ENCODE measurements at places on chromosomes 1 and 21.
A peak's percentile ranks its signal among the peaks of the same experiment; 100 is the strongest.

GRCh38 chr1:220717800-220718640, 27.9 kb downstream of the C1orf115 start:
- no peak for DNase-seq

- DNase-seq = no peak
Observed at GRCh38 chr1:229430761-229431283, 3.1 kb downstream of the ACTA1 start.

GRCh38 chr21:38721055-38721454, 84.7 kb upstream of the ETS2 start:
- DNase-seq = no peak

GRCh38 chr1:171841050-171841910, at the start of gene DNM3:
DNM3 (plus strand) TSS chr1:171841498; CDS start chr1:171841657, 159 bp downstream.
- DNase-seq = peak; percentile 74

DNA sequence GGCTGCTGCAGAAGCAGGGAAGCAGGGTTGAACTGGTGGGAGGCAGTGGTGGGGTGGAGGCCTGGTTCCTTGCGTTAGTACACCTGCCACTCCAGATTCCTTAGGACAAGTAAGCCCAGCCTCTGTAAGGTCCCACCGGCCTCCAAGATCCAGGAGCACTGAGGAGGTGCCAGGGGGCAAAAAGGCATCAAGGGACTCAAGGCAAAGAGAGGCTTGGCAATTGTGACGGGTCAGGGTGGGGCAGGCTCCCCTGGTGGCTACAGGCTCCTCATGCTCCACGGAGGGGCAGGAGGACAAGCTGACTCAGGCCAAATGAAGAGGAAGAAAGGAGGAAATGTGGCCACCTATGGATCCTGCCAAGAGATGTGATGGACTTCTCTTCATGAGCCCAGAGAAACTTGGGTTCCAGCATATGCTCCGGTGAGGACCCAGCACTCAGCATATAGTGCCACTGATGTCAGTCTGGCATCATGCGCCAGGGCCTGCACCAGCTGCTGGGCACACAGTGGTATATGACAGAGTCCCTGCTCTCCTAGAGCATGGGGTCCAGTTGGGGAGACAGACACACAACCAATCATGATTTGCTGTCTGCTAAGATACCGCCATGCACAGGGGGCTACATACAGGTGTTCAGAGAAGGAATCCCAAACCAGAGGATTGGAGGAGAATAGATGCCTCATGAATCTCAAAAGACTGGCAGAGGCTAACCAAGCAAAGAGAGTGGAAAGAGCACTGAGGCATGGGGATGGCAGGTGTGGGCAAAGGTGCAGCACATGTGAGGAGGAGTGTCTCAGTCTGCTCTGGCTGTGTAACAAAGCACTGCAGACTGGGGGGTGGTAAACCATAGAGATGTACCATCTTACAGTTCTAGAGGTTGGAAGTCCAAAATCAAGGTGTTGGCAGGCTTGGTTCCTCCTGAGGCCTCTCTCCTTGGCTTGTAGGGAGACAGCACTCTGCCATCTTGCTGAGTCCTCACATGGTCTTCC, 249.7 kb downstream of the RHOU start:
- no peak for DNase-seq

- DNase-seq = no peak
Observed at GRCh38 chr1:178644308-178645120, 80.5 kb upstream of the RALGPS2 start.

- DNase-seq = no peak
Observed at GRCh38 chr1:31879981-31880608, 58.1 kb downstream of the PTP4A2 start.

DNA sequence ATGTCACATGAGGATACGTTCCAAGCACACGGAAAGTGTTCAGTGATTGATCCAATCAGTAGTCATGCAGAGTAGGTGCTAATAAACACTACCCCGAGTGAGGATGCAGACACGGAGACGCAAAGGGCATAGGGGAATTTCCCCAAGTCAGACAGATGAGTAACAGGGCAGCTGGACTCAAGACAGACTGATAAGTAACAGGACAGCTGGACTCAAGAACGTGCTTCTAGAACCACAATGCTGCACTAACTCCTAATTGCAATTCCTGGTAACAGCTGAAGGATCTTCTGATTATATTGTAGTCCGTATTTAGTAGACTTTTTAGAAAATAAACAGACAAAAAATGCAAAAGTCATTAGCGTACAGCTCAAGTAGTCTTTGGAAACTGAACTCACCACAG, 1.9 kb upstream of the OR2T10 start:
- DNase-seq = no peak

GRCh38 chr21:45401054-45401518, 3.9 kb upstream of the COL18A1 start:
- DNase-seq = no peak

DNA sequence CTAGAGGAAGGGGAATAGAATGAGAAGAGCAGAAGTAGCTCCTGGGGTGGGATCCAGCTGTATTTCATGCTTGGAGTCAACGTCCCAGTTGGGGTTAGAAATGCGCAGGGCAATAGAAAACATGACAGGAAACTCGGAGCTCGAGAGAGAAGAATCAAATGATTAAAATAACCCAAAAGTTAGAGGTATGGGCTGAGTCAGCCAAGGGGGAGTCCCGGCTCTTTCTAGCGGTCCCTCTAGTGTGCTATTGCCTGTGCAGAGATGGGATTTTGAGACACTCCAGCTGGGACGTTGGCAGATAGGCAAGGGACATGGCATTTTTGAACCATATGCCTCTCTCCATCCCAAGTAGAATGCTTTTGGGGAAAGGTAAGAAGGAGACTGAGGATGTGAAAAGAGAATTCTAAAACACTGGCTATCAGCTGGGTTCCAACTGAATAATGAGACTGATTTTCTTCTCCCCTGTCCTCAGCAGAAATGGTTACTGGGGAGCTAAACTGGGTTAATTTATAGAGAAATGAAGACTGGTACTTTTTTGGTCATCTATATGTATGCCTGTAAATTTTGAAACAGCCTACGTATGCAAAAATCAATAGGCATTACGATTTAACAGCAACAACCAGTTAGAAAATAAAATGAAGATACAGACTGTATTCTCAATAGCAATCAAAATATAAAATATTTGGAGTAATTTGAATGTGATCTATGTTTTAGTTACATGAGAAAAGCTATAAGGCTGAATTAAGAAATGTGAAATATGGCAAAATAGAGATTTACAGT, 7.0 kb upstream of the VPS26C start:
- DNase-seq = no peak

DNA sequence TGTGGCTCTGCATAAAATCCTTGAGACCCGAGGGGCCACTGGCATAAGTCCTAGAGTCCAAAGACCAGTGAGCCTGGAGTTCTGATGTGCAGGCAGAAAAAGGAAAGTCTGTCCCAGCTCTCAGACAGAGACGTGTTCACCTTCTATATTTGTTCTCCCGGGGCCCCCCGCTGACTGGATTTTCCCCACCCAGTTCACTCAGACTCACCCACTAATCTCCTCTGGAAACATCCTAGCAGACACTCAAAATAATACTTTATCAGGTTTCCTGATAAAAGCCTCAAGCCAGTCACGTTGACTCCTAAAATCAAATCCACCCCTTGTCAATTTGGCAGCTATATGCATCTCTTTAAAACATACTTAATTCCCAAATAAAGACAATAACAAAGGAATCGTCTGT, 1084.2 kb upstream of the NCAM2 start:
- no peak for DNase-seq

- DNase-seq = no peak
Observed at GRCh38 chr1:186770421-186770820, 58.3 kb upstream of the PLA2G4A start.

DNA sequence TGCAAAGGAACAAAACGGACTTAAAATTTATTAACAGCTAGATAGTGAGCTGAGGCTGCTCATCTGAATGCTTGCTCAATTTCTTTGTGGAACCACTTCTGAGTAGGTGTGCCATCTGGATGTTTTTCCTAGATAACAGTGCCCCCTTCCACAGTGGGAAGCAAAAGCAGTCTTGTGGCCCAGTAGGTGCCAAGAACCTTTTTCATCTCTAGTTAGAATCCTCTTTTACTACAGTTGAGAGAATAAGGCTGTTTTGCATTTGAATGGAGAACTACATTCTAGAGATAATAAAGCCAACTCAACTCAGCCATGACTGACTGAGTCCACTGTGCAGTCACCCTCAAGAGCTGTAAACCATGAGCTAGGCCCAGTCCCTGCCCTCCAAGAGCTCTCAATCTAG, 13.3 kb downstream of the F3 start:
- no peak for DNase-seq

- no peak for DNase-seq
Observed at GRCh38 chr1:26315874-26316850, 1.6 kb upstream of the CD52 start.

DNA sequence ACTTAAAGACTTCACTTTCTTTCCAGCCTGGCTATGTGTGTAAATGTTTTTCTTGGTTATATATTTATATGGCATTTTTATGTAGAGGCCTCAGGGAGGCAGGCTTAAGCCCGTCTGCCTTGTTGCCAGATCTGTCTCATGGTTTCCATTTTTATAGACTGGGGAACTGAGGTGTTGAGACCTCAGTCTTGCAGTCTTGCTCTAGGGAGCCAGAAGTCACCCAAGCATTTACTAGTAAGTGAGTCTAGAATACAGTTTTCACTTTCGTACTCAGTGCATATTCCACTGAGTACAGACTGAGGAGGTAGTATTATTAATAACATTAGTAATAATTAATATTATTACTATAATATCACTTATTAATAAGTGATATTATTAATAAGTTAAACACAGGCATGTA, 161.4 kb downstream of the UCK2 start:
- DNase-seq = no peak

- no peak for DNase-seq
Observed at GRCh38 chr1:26221094-26221493, 12.9 kb upstream of the CEP85 start.

DNA sequence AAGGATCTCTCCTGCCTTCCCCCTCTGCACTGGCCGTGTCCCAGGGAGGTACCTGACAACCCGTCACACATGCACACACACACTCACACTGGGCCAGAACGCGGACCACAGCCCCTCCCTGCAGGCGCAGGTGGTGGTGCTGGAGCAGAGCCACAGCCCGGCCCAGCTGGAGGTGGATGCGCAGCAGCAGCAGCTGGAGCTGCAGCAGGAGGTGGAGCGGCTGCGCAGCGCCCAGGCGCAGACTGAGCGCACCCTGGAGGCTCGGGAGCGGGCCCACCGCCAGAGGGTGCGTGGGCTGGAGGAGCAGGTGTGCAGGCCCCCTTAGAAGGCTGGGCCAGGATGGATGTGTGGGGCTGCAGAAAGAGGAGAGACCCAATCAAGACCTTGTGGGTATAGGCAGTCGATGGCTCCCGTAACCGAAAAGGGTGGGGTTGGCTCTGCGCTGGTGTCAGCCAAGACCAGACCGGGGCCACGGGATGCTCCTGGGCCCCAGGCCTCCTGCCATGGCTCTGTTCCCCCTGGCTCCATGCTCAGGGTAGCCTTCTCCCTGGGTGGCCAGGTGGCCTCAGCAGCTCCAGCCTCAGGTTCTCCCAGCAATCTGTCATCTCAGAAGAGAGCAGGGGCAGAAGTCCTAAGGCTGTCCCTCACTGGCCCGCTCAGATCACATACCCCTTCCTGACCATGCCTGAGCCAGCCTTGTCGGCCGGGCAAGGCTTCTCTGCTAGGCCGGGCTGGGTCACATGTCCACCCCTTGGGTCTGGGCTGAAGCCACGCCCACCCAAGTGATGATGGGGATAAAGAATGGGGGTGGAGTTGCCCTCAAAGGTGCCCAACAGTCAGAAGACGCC, 8.9 kb downstream of the MFAP2 start:
- DNase-seq = no peak

- no peak for DNase-seq
Observed at GRCh38 chr1:62230718-62231117, 36.1 kb downstream of the L1TD1 start.

GRCh38 chr21:30942192-30942591, 60.8 kb upstream of the KRTAP11-1 start:
- DNase-seq = no peak

DNA sequence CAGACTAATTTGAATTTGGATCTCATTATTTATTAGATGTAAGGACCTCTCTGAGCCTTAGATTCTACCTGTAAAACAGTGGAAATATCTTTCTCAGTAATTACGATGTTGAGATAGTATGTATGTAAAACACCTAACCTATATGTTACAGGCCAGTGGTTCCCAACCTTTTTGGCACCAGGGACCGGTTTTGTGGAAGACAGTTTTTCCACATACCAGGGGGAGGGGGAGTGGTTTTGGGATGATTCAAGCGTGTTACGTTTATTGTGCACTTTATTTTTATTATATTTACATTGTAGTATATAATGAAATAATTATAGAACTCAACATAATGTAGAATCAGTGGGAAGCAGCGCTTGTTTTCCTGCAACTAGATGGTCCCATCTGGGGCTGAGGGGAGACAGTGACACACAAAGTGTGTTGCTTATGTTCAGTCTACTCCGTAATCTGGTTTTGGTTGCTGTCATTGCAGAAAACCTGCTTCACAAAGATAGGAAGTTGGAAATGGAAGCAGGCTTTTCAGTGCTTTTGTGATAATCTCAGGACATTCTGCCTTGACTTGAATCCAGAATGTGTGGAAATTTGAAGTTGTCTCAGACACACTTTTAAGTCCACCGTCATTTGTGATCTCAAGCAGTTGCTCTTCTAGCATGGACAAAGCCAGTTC, 12.8 kb downstream of the XPR1 start:
- no peak for DNase-seq

GRCh38 chr1:2438038-2438437, 25.7 kb upstream of the PEX10 start:
- DNase-seq = no peak

DNA sequence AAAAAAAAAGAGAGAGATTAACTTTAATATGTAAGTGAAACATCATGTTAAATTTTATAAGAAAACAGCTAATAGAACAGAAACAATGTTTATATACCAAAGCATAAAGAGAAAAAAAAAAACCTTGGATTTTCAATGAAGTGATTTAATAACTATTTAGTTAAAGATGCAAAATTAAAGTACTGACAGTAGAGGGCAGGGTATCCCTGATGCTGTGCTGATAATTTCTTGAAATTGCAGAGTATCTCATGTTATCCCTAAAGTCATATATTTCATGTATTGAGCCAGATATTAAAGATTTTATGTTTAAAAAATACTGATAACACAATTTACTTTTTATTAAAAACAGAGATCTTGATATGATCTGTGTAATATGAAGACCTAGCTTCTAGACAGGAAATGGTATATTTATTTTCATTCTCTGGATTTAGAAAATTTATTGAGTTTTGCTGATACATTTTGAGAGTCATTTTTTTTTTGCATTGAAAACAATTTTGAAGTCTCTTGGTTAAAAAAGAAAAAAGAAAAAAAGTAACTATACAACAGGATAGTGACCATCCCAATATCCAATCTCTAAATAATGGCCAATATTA, 273.2 kb downstream of the USP25 start:
- DNase-seq = no peak

DNA sequence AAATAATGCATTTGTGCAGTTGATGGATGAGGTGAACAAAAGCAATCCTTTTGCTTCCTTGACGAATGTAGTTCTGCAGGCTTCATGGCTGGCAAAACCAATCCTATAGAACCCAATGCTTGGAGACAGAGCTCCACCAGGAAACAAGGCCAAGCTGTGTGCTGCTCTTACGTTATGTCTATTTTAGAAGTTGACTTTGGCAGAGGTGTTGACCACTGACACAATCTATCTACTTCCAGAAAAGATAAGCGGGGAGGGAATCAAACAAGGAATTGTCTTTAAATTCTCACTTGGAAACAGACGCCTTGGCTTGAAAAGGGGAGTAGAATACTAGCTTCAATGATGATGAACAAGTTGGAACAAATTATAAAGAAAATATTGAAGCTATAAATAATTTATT, 211.2 kb downstream of the SETD4 start:
- DNase-seq = no peak

GRCh38 chr1:198641501-198641900, 2.7 kb downstream of the PTPRC start:
- no peak for DNase-seq
